ENCODE measurements at places on chromosomes 12 and 14. TPM values are rescaled to one million over a fixed set of nuclear protein-coding genes. Genes with fewer than 3 reads are reported as not detected.

ZCCHC8 gene
- polyA plus RNA-seq = 22.4 TPM

SERPINA1 gene
- 307 TPM for polyA plus RNA-seq

MYG1 gene
- 120 TPM for polyA plus RNA-seq

DLGAP5 gene
- polyA plus RNA-seq = 2.0 TPM

TROAP gene
- polyA plus RNA-seq = 8.9 TPM

RASSF8 gene
- 3.7 TPM for polyA plus RNA-seq

PEX5 gene
- polyA plus RNA-seq = 23.4 TPM

PPP4R4 gene
- polyA plus RNA-seq = 0.50 TPM

Data from stomach (tissue), 19 donors.